ENCODE measurements at places on chromosomes 2 and 18.

GRCh38 chr2:236628256-236628901 is 58.8 kb downstream of the ACKR3 start:
- no peak for DNase-seq

DNA sequence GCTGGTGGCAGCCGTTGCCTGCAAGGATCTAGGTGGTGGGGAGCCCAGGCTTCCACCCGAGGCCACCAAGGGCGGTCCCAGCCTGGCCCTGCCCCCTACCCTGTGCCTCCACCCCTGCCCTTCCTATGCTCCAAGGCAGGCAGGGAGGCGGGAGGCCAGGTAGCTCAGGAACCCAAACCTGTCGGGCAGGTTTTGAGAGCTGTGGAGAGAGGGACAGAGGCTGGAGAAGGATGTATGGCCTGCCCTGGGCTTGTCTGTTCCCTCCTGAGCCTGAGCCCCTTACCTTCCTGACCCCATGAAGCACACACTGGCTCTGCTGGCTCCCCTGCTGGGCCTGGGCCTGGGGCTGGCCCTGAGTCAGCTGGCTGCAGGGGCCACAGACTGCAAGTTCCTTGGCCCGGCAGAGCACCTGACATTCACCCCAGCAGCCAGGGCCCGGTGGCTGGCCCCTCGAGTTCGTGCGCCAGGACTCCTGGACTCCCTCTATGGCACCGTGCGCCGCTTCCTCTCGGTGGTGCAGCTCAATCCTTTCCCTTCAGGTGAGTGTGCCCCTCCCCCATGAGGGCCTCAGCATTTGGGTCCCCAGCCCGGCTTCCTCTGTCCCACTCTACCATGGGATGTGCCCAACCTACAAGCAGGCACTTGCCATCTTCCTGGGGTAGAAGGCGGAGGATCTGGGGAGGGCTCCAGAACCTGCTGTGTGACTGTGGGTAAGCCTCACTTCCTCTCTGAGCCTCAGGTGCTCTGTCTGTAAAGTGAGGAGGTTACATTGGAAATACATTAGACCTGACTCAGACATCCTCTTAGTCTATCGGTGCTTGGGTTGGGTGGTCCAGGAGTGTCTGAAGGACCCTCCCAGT is at the start of gene PROM2:
PROM2 (plus strand) TSS at position 159 of the 860 bp plus-strand sequence; CDS start at position 296, 137 bp downstream.
- no peak for DNase-seq

GRCh38 chr2:159262904-159263303 is 23.6 kb downstream of the WDSUB1 start:
- no peak for DNase-seq

- no peak for DNase-seq
These were observed 70.6 kb downstream of the GDF7 start for GRCh38 chr2:20737505-20737904.

DNA sequence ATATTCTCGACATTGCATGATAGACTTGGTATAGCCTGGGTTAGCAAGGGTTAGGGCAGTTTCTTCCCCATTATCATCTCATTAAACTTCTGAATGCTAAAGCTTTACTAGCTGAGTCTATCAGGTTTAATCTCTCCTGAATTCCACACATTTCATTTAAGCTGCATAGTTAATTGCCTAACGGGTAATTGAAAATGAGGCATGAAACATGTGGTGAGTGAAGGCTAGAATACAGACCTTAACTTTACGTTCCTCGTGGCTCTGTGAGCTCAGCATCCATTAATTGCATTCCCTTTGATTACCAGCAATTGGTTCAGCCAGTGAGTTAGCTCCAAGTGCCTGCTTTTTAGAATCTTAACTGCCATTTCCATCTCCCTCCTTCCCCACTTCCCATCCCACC is 126.5 kb upstream of the MEX3C start:
- DNase-seq: no peak

DNA sequence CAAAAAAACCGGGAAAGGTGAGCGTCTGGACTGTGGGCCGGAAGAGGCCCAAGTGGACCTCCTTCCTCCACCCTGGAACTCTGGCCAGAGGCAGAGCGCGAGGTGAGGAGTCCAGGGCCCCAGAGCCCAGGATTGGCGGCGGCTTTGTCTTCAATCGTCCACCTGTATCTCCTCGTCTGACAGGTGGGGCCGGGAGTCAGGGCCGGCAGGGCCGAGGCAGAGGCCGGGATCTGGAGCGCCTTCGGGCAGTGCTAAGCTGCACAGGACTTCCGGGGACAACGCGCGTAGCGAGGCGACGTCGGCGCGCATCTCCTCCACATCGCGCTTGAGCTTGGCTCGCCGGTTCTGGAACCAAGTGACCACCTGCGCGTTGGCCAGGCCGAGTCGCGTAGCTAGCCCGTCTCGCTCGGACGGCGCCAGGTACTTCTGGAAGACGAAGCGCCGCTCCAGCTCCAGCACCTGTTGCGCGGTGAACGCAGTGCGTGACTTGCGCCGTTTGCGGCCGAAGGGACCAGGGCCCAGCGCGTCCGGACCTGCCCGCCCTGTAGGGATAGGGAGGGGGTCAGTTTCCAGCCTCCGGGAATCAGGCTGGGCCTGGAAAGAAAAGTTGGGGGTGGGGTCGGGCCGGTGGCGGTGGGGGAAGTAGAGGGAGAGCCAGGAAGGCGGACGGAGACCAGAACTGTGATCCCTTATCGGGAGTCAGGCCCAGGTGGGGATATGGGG is 1.5 kb downstream of the LBX2 start:
- DNase-seq: no peak

- no peak for DNase-seq
These were observed 56.9 kb downstream of the CTIF start for GRCh38 chr18:48595703-48596218.

GRCh38 chr2:209662021-209662420 is 109.6 kb upstream of the UNC80 start:
- no peak for DNase-seq

GRCh38 chr2:8045081-8045614 is 636.7 kb upstream of the ID2 start:
- DNase-seq: no peak

- DNase-seq: no peak
These were observed 1010.7 kb upstream of the ZEB2 start for GRCh38 chr2:145530653-145531052.

DNA sequence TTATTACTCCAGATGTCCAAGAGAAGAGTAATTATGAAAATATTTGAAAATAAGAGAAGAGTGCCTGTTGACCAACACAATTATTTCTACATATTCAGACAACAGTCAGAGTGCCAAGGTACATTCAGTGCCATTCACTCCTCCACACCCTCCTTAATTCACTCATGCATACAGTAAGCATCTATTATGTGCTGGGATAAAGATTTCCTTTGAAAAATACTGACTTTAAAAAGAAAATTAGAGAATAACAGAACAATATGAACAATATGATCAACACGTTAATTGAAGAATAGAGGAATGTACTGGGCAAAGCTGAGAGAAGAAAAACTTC is 203.6 kb downstream of the L3MBTL4 start:
- no peak for DNase-seq

GRCh38 chr2:180662941-180663471 is 317.4 kb upstream of the UBE2E3 start:
- DNase-seq: no peak

GRCh38 chr2:29119211-29119610 is 4.0 kb downstream of the CLIP4 start:
- DNase-seq: no peak

GRCh38 chr2:165594935-165595255 is 125.4 kb downstream of the CSRNP3 start:
- no peak for DNase-seq

- no peak for DNase-seq
These were observed 620 bp downstream of the SLC14A1 start for GRCh38 chr18:45724601-45725000.

DNA sequence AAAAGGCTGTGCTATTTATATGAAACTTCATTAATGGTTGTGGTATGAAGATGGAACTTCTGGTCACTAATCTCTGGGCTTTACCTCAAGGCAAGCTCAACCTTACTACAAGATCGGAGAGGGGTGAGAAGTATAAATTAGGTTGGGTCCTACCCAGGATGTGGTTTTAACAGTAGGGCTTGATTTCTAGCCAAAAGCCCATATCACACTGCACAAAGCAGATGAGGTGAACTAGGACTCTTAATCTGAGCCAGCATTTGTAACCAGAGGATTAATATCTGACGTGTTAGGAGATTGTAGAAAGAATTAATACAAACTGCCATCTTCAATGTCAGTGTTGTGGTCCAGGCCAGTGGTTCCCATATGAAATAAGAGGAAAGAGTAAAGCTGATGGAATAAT is 86.4 kb upstream of the RGPD4 start:
- no peak for DNase-seq

- no peak for DNase-seq
These were observed 54.8 kb upstream of the CREB1 start for GRCh38 chr2:207474863-207475485.
